ENCODE measurements at places on chromosomes 1 and 21. TPM values are rescaled to one million over a fixed set of nuclear protein-coding genes. Genes with fewer than 3 reads are reported as not detected.

SNX27 gene
- 46.3 TPM for total RNA-seq

GRCh38 chr1:215877452-215877951 lies 310.4 kb downstream of the KCTD3 start:
- DNase-seq = no peak

DNA sequence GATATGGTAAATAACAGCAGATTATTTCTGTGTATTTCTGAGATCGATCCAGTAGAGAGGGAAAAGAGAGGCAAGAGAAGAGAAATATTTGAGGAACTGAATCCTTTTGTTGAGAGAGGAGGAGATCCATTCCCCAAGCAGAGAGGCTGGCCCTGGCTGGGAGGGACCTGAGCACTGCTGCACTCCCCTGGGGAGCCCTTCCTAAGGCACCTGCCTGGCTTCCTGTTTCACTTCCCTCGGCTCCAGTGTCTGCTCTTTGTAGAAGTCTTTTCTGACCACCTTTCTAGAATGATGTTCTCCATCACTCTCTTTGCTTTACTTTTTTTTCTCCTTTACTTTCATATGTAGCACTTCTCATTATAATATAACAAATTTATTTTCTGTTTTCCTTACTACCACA lies 42.3 kb upstream of the SLC6A9 start:
- DNase-seq = no peak

- no peak for DNase-seq
These were observed 35.0 kb downstream of the GALNT2 start for GRCh38 chr1:230102046-230102445.

DNA sequence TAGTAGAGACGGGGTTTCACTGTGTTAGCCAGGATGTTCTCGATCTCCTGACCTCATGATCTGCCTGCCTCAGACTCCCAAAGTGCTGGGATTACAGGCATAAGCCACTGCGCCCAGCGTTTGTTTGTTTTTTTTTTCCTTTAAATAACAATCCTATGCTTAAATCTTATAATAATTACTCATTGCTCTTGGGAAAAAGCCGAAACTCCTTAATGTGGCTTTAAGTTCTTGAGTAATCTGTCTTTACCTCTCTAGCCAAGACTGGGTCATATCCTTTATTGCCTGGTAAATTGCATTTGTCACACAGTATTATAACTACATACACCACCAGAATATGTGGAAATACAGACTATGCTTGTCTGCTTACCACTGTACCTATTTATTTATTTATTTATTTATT lies 97.1 kb downstream of the MACF1 start:
- no peak for DNase-seq
